ENCODE measurements at places on chromosomes 7 and 10.

- DNase-seq: no peak
Measured at GRCh38 chr10:87931836-87932230, 68.4 kb downstream of the PTEN start.

GRCh38 chr10:29098423-29098822, 190.4 kb upstream of the LYZL1 start:
- no peak for DNase-seq

GRCh38 chr10:60495338-60496055, 105.8 kb upstream of the ANK3 start:
- DNase-seq: no peak

DNA sequence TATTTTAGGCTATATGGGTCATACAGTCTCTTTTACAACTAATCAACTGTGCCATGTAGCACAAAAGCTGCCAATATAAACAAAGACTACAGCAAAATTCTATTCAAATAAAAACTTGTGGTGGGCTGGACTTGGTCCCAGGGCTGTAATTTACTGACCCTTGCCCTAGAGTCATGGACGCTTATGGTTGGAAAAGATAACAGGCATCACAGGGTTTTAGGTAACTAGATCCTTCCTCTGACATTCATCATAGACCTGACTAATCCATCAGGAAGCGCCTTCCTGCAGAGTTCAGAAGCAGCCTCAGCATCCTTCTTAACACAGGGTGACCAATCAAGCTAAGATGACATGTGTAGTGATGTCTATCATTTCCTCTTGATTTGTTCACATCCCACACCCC, 40.2 kb upstream of the GPAM start:
- no peak for DNase-seq

GRCh38 chr7:157320608-157320980, 16.2 kb upstream of the DNAJB6 start:
- no peak for DNase-seq

DNA sequence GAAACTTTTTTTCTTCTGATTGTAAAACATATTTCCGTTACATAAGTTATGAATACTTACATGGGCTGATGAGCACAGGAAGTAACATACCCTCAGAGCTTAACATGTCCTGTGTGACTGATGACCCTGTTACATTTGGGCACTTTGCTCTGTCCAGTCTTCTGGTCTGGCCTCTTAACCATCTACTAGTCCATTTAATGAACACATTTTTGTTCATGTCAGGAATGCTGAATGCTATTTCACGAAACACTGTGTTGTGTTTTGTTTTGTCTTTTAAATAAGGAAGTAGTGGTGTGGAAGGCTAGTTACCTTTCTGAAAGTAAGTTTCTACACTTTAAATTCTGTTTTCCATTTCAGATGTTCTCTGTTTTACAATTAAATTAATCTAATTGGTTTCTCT, 77.7 kb downstream of the RBM33 start:
- no peak for DNase-seq

- no peak for DNase-seq
Measured at GRCh38 chr10:26408858-26409494, 29.2 kb upstream of the APBB1IP start.

DNA sequence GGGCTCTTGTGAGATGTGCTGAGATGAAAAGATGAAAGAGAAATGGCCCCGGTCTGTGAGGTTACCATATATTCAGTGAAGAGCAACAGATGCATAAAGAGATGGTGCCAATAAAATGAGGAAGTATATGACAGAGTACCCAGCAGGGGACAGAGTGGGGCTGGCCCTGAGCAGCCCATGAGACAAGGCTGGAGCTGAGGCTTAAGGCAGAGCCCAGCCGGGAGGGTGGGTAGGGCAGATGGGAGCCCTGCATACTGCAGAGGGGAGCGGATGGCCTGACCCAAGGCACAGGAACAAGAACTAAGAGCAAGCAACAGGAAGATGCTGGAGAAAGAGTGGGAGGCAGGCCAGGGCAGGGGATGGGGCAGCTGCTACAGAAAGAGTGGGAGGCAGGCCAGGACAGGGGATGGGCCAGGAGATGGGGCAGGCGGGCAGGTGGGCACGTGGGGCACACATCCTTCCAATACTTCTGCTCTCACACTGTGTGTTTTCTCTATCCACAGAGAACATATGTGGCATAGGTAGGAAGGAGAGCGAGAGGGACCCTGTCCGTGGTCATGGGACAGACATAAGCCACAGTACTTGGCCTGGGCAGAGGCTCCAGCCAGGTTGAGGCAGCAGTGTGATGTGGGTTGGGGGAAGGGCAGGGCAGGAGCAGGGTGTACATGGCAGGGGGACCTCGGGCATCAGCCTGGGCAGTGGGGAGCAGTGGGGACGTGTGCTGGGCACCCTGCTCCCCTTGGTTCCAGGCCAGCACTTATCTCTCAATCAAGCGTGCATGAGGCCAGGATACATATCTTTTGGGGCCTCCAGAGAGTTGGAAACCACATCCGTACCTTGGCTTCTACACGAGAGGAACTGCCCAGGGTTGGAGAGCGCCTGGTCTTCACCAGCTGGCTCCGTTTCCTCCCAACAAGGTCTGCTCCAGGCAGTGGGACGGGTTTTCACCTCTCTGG, 91.6 kb upstream of the IKZF1 start:
- no peak for DNase-seq

DNA sequence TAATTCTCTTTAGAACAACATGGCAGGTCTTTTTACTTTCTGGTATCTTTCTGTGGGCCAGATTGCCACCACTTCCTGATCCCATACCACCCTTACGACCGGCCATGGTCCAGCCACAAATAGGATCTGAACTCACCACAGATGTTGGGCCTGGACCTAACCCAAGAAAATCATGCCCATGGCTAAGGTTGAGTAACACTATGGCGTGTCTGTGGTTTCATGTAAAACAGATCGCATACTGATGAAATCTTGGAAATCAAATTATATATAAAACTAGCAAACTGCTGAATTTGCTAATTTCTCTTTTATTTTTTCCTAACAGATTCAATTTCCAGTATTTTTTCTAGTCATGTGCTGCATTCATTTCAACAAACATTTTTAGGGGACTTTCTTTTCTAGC, 77.2 kb downstream of the CH25H start:
- DNase-seq: no peak

DNA sequence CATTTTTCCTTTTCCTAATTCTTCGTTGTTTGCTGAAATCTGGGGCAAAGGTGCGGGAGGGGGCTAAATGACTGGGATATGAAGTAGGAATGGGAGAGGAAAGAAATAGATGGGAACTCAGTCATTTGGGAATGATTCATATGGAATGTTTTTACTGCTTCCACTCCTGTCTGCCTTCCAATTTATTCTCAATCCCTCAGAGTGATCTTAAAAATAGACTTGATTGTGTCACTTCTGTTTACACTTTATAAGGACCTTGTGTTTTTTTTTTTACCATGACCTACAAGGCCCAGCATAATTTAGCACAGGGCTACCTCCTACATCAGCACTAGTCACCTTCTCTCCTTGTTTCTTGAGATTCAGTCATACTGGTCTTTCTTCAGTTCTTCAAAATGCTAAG, 97.9 kb downstream of the PTEN start:
- DNase-seq: no peak

- no peak for DNase-seq
Measured at GRCh38 chr10:132591166-132591971, 53.8 kb downstream of the INPP5A start.

Measured in stimulated activated CD4-positive, alpha-beta T cell treated with anti-CD3 and anti-CD28 coated beads, TNF-alpha, amount 100 ng/mL, for 1 hour (primary cell).